Naive thymus-derived CD4-positive, alpha-beta T cell (primary cell): ENCODE measurements at places on chromosomes 1 and 21. TPM values are rescaled to one million over a fixed set of nuclear protein-coding genes. Genes with fewer than 3 reads are reported as not detected.

DNA sequence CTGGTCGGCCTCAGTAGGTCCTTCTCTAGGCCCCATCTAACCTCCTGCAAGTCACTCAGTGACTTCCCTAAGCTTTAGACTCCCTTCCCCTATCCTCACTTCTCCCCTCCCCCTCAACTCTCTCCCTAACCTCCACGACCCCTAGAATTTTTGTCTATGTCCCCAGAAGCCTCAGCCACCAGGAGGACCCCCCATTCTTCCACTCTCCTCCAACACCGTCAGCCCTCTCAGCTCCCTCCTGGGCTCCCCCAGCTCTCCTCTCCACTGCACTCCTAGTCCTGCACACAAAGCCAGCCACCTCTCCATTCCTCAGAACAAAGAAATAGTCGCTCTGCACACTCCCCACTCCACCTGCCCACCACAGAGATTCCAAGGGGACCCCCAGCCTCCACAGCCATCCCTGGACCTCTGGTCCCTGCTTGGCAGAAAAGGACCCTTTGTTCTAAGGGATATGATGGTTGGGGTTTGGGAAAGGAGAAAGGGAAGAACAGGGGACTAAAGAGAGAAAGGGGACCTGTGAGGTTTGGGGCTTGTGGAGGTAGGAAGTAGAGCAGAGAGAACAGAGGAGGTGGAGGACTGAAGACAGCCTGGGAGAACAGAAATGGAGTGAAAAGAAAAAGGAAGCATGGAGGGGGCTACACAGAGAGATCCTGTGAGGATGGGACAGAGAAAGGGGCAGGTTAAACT, 2.8 kb downstream of the ARHGEF2 start:
- DNase-seq = no peak

- no peak for DNase-seq
These were observed 159.1 kb downstream of the NFIA start for GRCh38 chr1:61241411-61241838.

DNA sequence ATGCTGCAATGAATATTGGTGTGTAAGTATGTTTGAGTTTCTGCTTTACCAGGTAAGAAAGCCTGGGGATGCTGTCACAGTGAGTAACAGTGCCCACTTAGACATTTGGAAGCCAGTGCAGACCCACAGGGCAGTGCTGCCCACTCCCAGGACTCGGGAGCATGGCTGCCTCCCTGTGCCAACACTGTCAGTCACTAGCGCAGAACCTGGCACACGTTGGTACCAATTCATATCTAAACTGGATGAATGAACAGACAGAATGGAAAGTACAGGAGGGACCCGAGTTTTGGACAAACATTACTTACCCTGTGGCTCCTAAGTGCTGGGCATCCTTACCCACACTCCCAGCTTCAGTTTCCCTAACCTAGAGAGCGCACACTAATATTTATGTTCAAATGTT, 1.6 kb upstream of the EVA1C start:
- no peak for DNase-seq

DNA sequence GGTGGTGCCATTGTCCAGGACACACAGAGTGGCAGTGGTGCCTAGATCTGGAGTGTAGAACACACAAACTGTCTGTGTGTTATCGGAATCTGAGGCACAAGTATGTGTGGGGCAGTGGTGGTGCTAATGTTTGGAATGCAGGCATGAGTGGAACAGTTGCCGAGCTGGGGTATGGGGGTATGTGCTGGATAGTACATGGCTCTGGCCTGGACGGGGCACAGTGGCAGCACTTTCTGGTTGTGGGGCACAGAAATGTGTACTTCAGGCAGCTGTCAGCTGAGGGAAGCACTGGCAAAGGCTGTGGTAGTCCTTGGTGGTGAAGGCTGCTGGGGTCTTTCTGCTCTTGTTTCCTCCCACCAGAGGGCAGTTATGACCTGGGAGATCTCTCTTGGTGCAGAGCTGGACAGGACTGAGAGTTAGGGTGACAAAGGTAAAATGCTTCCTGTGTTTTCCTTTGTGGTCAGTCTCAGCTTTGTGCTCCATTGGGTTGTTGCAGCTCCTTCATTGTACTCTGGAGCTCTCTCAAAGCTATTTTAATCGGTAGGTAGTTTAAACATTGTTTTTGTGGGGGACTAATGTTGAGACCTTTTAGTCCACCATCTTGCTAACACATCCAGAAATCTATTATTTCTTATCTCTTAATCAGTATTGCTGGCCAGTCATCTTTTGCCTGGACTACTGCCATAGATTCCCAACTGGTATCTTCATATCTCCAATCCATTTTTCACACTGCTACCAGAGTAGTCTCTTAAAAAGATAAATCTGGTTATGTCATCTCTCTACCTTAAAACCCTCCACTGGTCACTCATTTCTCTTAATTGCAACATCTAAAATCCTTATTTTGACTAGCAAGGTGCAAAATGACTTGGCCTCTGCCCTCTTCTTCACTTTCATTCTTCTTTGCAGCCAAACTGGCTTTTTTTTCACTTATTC, 83.9 kb upstream of the NBPF4 start:
- DNase-seq = no peak

DNA sequence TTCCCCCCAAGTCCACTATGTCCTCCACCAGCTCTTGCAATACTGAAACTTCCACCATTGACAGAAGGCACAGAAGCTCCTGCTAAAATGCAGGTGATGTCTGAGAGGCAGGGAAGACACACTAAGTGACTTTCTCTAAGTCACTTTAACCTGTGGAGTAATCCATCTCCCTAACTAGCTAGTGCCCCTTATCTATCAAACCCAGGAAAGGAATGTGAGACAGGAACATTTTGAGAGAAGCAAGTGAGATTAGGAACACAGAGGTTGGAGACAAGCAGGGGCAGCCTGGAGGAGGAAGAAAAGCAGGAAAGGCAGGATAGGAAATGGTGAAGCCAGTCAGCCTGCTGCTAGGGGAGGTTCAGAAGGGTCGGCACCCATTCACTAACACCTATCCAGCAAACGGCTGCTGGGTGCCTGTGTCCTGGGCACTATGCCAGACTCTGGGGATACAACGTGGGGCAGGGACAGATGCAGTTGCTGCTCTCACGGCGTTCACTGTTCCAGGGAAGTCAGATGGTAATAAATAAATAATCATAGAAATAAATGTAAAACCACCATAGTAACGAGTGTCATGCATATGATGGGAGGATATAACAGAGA, 7.0 kb downstream of the GPA33 start:
- DNase-seq = no peak

The CFAP126 gene
- not detected for total RNA-seq

The TRAPPC10 gene
- total RNA-seq = 93.2 TPM

GRCh38 chr1:95146637-95147036, 29.5 kb downstream of the TLCD4 start:
- no peak for DNase-seq

GRCh38 chr1:77511440-77511840, 171.0 kb downstream of the ZZZ3 start:
- no peak for DNase-seq

DNA sequence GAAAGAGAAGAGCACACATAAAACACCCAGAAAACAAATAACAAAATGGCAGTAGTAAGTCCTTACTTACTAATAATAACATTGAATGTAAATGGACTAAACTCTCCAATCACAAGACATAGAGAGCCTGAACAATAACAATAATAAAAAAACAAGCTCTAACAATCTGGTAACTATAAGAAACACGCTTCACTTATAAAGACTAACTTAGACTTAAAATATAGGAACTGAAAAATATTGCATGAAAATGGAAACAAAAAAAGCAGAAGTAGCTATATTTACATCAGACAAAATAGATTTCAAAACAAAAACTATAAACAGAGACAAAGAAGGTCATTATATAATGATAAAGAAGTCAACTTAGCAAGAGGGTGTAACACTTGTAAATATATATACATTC, 83.1 kb upstream of the LYPLAL1 start:
- no peak for DNase-seq

- DNase-seq = no peak
These were observed 43.3 kb upstream of the PUM1 start for GRCh38 chr1:31108861-31109260.

- no peak for DNase-seq
These were observed 1588.9 kb downstream of the KCNT2 start for GRCh38 chr1:195019385-195019784.

DNA sequence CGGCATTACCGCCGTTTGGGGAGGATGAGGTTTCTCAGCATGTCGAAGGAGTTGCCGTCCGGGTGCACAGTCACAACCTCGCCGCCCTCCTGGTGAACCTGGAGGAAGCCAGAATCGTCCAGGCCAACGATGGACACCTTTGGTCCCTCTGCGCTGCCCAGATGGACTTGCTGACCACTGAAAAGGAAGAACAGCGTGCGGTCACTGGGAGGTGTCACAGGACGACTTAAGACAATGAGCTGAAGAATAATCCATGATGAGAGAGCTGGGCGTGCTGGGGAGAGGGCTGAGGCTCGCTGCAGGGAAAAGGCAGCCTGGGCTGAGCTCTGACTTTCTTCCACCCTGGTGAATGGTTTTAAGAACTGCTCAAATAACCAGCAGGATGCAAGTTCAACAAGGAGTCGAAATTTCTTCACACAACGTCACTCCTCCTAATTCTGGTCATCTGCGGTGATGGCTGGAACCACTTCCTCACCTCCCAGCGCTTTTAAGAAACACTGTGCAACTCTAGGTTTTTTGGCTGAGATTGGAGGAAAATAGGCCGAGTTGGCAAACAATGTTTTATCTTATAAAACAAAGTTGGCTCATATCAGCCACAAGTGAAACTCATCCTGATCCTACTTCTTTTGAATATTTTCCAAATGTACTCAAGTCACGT, 55.5 kb downstream of the SIM2 start:
- no peak for DNase-seq

The MYOG gene
- total RNA-seq = not detected

DNA sequence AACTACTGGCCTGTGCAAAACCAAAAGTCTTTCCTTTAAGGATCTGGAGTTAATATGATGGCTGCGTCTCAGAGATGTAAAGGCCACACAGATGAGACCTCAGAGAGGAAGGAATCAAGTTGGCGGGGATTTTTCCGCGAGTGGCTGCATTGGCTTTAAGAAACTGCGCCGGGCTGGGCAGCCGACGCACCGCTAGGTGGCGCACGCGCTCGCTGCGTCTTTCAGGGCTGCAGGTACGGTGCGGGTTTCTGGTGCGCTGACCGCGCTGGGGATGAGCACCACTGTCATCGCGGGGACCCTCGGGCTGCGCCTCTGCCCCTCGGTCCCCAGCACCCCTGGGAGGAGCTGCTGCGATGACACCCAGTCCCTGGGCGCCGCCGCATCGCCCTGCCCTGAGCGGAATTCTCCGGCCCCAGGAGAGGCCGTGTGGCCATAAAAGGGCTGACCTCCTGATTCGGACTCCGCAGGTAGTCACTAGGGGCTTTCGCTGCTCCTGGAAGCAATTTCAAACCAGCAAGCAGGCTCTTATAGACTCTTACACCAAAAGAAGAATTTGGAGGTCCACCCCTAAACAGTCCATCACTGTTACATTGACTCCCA, 241.0 kb downstream of the KCNJ6 start:
- DNase-seq = peak; percentile 26

DNA sequence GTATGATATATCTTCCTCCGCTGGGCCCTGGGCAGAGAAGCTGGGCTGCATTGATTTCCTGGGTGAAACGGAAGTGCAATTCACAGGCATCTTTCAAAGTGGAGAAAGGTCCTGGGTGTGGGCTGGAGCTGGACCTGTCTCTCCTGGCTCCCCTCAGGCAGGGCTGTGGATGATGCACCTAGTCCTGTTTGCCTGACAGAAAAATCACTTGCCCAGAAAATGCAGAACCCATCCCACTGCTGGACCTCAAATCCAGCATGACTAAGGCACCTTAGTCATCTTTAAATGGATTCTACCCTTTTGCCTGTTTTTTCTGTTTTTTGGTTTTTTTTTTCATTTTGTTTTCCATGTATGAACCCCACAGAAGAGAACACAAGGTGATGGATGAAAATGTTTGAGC, 49.7 kb downstream of the MYSM1 start:
- DNase-seq = no peak

The CTSE gene
- total RNA-seq = not detected

DNA sequence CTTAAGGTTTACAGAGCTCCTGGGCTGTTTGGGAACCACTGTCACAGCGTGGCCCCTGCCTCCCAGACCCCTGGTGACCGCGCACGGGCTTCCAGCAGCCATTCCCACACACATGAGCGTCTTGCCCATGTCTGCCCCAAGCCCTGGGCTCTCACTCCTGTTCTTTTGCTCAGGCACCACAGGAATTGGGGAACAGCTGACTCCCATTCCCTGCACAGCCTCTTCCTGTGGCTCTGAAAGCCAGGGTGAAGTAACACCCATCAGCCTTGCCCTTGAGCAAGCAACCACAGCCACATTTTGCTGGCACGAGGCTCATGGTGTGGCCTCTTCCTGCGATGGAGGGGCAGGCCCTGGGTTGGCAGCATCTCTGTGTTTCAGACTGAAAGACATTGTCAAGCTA, 14.3 kb upstream of the GPR157 start:
- no peak for DNase-seq

The SMCP gene
- total RNA-seq = not detected

The KLHDC8A gene
- not detected in 2 replicates for total RNA-seq

DNA sequence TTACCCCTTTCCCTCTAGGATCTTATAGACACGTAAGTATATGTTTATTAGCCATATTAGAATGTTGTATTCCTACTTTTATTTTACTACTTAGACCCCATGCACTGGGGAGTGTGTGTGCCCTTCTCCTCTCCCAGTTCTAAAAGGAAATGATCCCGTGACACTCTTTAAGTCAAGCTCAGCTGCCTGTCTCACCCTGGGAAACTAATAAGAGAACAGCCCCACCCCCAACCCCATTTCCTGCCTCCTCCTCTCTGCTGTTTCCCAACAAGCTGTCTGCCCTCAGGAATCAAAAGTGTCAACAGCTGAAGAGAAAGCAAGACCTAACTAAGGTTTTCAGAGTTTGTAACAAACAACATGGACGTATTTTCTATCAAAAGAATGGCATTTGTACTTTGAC, 92.6 kb upstream of the VAV3 start:
- no peak for DNase-seq

DNA sequence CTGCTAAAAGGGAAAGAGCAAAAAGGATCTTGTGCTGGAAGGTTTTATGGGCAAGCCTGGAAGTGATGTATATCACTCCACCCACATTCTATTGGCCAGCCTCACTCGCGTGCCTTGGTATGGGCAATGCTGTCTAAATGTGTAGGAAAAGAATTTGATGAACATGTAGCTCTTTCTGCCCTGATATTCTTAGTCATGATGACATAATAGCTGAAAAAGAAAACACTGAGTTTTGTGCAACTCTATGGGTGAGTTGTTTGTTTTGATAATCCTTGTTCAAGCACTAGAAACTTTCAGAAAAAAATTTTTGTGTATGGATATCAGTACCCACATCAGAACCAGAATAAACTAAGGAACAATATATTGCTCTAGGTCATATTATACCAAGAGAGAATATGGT, 231.5 kb upstream of the ST6GALNAC5 start:
- no peak for DNase-seq

The UBL4B gene
- not detected for total RNA-seq

- DNase-seq = no peak
These were observed 55.3 kb upstream of the KCND3 start for GRCh38 chr1:112044745-112045144.

GRCh38 chr1:75614399-75614756, 3.5 kb upstream of the SLC44A5 start:
- no peak for DNase-seq

The CD34 gene
- total RNA-seq = 3.4 TPM

The MSH4 gene
- 0.42 TPM for total RNA-seq
